ENCODE measurements at places on chromosomes 6 and 20.

DNA sequence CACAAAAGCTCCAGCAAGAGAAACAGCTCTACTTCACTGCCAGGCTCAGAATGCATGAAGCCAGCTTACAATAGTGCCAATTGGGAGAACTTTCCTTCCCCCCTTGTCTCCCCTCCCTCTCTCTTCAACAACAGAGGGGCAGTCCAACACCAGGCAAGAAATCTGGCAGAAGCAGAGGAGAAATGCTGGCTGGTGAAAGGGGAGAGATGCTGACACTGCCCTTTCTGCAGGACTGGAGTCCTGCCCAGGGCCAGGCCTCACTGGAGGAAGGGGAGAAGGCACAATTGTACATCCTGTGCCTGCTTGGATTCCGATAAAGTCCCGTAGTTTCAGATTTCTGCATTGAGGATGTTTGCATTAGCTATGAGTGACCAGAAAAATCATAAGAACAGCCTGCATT, 148.6 kb downstream of the LRRC1 start:
- DNase-seq, result no peak

DNA sequence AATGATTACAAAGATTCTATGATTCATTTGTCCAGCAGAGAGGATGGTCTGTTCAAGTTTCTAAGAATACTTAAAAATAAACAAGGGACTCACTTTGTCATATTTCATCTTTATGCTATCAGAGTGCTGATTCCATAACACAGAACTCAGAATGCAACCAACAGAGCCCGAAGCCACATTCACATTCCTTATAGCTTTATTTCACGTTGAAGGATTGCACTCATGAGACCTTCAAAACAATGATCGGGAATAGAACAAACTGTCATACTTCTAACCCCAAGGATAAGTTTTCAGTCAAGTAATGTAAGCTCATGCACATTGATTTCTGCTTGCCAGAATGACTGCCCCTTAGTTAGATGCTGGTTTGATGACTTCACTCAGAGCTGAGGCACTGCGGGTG, 25.2 kb downstream of the FNDC1 start:
- no peak for DNase-seq

GRCh38 chr6:18680842-18681241, 293.7 kb downstream of the RNF144B start:
- no peak for DNase-seq

- DNase-seq, result no peak
Measured at GRCh38 chr20:53328961-53329360, 264.7 kb downstream of the ZNF217 start.

GRCh38 chr6:24356310-24356973, 1.4 kb downstream of the DCDC2 start:
- no peak for DNase-seq

DNA sequence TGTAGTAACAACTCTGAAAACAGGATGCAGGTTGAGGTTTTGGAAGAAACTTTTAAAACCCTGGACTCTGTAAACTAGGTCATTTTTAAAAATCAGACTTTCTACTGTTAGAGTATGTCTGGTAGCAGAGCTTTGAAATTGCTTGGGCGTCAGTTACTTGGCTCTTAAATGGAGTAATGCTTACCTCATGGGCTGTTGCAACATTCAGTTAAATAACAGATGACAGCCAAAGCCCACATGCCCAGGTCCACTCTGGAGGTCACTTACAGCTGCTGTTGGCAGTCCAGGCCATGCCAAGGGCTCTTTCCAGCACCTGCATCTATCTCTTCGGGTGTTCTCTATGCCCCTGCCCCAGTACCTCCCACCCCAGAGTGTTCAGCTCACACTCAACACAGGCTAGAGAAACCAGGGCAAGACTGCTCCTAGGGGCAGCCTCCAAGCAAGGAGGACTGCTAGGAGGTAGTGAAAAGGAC, 96.4 kb downstream of the BANF2 start:
- no peak for DNase-seq

- DNase-seq, result no peak
Measured at GRCh38 chr6:30490026-30490876, 942 bp downstream of the HLA-E start.

- DNase-seq, result no peak
Measured at GRCh38 chr6:44386364-44386928, 1.1 kb upstream of the CDC5L start.

DNA sequence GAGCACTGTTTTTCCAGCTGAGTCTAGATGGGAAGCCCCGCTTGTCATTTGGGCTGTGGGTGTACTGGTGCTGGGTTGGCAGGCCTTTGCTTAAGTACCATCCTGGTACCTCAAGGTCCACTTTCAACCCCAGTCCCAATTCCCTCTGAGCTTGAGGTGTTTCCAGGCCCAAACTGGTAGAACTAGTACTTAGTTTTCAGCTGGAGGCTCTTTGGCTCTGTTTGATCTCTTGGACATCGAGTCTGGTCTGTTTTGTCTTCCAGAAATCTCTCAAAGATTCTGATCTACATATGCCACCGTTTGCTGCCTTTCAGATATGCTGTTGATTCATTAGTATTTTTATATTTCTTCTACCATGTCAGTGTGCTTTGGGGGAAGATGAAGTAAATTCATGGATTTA, 61.8 kb upstream of the GNRH2 start:
- DNase-seq, result no peak

DNA sequence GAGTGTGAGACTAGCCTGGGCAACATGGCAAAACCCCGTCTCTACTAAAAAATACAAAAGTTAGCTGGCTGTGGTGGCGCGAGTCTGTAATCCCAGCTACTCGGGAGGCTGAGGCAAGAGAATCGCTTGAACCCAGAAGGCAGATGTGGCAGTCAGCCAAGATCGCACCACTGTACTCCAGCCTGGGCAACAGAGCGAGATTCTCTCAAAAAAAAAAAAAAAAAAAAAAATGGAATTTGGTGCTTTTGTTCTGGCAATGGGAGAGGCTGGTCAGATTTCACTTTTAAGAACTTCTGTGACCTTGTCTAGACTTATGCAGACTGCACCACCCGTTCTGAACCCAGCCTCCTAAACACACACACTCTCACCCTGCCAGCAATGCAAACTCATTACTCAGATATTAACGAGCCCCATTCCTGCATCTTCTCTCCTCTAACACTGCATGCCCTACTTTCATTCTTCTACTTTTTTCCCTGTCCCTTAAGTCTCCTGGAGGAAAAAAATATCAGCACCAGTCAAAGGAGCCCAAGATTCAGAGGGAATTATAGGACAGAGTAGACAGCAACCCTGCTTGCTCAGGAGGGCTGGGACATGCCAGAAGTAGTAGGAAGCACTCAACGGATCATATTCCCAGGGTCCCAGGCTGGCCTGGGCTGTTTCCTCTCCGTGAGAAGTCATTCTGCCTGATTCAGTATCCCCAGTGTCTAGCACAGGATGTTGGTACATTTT, 4.4 kb downstream of the MOCS1 start:
- no peak for DNase-seq

DNA sequence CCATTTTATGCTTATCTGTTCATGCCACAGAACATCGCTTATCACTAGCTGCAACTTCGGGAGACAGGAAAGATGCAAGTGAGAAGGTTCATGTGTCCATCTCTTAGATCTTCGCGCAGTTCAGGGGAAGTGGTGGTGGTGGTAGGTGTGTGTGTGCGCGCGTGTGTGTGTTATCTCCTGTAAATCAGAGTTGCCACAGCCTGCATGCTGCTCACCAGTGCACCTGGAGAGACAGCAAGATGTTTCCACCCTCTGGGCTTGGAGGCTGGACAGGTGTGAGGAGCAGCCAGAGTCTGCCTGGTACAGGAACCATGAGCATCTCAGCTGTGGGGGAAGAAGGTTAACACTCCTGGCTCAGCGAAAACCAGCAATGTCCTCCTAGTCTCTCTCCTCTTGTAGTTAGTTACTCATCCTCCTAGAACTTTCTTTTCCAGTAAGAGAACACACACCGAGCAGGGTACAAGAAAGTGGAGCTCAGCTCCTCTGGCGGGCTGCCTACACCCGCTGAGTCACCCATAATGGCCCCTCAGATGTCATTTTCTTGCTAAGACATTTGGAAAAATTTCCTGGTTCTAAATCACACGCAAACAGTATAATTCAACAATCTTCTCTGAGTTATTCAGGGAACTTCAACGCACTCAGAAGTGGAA, 5.1 kb upstream of the TUBB1 start:
- no peak for DNase-seq

- DNase-seq, result no peak
Measured at GRCh38 chr6:96304997-96305396, 216.6 kb upstream of the UFL1 start.

DNA sequence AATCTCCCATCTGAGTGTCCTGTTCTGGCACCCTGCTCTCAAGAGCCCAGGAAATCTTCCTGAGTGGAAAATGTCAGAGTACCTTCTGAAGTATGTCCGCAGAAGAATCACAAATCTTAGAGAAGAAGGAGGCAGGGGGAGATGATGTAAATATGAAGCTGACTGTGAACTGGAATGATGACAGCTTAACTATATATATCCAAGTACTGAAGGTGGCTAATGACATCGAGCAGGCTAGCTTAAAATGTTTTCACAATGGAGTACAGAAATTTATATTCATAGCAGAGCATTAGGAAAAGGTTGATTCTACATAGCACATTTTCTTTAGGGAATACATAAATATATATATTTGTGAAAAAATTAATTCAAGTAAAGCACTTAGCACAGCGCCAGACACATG, 64.3 kb downstream of the BMP5 start:
- no peak for DNase-seq

DNA sequence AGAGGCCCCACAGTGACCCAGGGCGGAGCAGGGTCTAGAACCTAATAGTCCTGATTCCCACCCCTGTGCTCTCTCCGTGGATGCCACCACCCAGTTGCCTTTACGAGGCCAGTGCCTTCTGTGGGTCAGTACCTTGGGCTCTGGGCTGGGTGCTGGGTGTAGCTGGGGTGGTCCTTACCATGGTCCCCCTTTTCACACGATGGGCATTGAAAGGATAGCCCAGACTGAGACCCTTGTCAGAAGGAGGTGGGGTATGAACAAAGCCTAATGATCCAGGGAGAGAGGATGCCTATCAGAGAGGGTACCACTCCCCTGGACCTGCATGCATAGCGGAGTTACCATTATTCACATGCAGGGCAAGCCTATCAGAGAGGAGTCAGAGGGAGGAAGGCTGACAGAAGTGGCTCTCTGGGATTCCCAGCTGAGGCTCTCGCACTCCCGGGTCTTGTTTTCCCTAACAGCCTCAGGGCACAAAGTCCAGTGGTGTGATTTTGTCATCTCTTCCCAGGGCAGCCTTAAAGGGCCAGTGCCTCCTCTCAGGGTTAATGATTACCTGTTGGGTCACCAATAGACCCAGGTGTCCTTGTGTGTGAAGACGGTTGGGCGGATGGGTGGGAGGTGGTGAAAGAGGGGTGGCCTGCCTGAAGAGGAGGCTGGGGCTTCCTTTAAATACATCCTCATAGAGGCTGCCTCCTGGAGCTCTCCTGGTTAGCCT, 36.2 kb downstream of the VEGFA start:
- DNase-seq, result no peak

- no peak for DNase-seq
Measured at GRCh38 chr6:74973591-74973990, 232.3 kb downstream of the COL12A1 start.

GRCh38 chr6:166589337-166589731, 2.9 kb upstream of the RAMACL start:
- no peak for DNase-seq

- DNase-seq, result peak; percentile 7
Measured at GRCh38 chr6:98946879-98947410, 801 bp downstream of the FBXL4 start.

DNA sequence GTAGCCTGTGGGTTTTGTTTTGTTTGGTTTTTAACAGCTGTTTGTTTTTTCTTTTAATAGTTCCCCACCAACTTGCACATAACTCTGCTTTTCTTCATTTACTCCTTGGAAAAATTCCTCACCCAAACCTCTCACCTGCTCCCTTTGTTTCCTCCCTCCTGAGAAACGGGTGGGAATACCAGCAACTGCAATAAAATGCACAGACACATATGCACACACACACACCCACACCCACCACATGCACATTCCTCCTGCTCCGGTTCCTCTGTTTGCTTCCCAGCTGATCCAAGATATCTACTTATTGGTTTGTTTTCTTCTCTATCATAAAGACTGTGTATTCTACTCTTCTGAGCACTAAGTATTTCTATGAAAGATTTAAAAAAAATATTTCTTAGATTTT, 161.1 kb upstream of the EPHA7 start:
- DNase-seq, result no peak

- DNase-seq, result no peak
Measured at GRCh38 chr6:111572216-111572706, 33.4 kb downstream of the TRAF3IP2 start.

DNA sequence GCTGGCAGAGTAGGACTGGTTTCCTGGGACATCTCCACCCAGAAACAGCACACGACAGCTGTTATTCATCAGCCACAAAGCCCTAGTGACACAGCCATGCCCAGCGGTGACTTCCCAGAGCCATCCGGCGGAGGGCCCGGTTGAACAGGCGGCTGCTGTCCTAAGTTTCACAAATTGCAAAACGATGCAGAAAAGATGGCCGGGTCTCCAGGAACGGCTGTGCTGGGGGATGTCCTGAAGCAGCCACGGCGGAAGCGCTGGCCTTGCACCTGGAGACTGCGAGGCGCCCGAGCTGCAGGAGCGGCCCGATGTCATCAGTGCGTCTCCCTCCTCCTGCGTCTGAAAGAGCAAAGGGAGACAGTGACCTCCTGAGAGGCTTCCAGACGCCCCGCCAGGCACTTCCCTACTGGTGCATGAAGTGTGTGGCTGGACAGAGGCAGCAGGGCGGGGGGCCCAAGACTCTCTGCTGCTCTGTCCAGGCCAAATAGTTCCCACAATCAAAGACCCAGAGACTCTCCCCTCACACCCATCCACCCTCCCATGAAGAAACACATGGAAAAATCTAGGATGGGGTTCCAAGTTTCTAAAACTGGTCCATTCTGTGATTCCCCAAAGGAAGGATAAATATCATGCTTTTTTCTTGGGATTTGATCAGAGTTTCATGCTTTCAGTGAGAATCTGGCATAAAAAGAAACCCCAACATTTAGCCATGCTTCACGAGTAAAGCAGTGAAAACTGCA, 44.0 kb downstream of the SSR1 start:
- DNase-seq, result no peak

GRCh38 chr20:47583551-47583950, 81.9 kb downstream of the NCOA3 start:
- DNase-seq, result no peak

- DNase-seq, result no peak
Measured at GRCh38 chr6:18277237-18278006, 13.1 kb upstream of the DEK start.

DNA sequence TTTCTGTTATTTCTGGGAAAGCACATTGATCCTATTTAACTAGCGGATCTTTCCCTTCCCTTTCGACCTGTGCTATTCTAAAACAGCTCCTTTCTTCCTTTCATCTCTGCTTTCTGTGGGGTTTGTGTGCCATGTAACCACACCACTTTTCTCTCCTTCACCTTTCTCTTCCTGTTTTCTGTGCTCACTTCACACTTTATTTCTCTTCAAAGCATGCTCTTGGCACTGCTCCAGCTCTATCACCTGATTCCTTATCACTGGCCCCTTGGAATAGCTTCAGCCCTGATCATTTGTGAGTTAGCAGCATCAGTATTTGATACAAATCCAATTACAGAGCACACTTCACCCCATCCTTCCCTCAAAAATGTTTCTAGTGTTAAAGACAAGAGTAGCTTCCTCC, 8.1 kb upstream of the METTL24 start:
- DNase-seq, result no peak

GRCh38 chr20:49906101-49906604, 9.2 kb downstream of the SPATA2 start:
- no peak for DNase-seq

- no peak for DNase-seq
Measured at GRCh38 chr6:33183071-33183683, 9.1 kb downstream of the COL11A2 start.

GRCh38 chr20:63746751-63747315, 7.3 kb downstream of the SLC2A4RG start:
- DNase-seq, result no peak

GRCh38 chr6:125546841-125547251, 202.6 kb upstream of the HEY2 start:
- DNase-seq, result no peak

Data from right renal cortex interstitium (tissue), 3 donors.